NCI-H1930 (cell line): ENCODE measurements at places on chromosomes 5 and 9.
A peak's percentile ranks its signal among the peaks of the same experiment; 100 is the strongest.

- DNase-seq = no peak
Observed at GRCh38 chr5:1527533-1528205, 3.9 kb upstream of the LPCAT1 start.

- no peak for DNase-seq
Observed at GRCh38 chr9:110752766-110753165, 84.2 kb downstream of the MUSK start.

- peak; percentile 31 for DNase-seq
Observed at GRCh38 chr5:77869116-77869798, 93.1 kb upstream of the TBCA start.

GRCh38 chr5:42951293-42951840 lies 88.8 kb downstream of the ANXA2R start:
- peak; percentile 54 for DNase-seq

DNA sequence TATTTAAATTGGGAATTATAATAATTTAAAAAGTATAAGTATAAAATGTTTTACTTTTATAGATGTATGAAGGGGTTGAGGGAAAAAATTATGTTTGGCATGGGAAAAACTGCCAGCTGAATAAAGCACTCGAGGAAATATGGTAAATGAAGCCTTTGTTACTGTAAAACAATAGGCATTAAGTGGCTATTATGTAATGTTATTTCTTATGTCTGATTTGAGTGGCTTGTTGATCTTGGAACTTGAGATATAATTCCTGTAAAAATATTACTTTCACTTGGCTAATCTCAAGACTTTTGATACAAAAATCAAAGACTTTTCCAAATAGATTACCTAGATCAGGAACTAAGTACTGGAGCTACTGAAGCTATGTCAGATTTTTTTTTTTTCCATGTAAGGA lies 182.9 kb downstream of the CD180 start:
- no peak for DNase-seq

GRCh38 chr5:66416698-66417097 lies 179.5 kb upstream of the MAST4 start:
- no peak for DNase-seq

- DNase-seq = no peak
Observed at GRCh38 chr5:171595801-171596231, 176.4 kb downstream of the FGF18 start.

DNA sequence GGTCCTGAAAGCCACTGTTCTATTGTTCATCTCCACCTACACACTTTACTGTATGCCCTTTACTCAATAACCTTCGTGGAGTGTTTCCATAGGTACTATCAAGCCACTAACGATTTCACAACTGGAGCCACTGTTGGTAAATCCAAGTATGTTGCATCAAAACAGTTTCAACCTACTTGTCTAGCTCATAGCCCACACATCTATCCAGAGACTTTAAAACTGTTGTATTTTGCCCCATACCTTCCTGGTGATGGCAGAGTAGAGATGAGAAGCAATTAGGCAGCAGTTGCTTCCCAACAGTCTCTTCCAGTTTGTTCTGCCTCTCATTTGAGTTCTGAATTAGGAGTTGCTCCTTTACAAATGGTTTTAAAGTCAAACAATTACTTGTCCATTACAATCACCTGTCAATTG lies 607 bp downstream of the FAXDC2 start:
- DNase-seq = no peak
